ENCODE measurements at places on chromosomes 7 and 10. TPM values are rescaled to one million over a fixed set of nuclear protein-coding genes. Genes with fewer than 3 reads are reported as not detected.

TMUB1 gene
- 53.2 TPM for total RNA-seq

DYNC1I1 gene
- not detected for total RNA-seq

OR9A2 gene
- 0.37 TPM for total RNA-seq

CALHM3 gene
- not detected for total RNA-seq

SPAM1 gene
- total RNA-seq: not detected

TCAF2 gene
- 0.27 TPM for total RNA-seq

SHTN1 gene
- not detected for total RNA-seq

RBP3 gene
- total RNA-seq: not detected

MCM10 gene
- total RNA-seq: 87.8 TPM

TLL2 gene
- total RNA-seq: 0.97 TPM

PPRC1 gene
- total RNA-seq: 77.2 TPM

DNA sequence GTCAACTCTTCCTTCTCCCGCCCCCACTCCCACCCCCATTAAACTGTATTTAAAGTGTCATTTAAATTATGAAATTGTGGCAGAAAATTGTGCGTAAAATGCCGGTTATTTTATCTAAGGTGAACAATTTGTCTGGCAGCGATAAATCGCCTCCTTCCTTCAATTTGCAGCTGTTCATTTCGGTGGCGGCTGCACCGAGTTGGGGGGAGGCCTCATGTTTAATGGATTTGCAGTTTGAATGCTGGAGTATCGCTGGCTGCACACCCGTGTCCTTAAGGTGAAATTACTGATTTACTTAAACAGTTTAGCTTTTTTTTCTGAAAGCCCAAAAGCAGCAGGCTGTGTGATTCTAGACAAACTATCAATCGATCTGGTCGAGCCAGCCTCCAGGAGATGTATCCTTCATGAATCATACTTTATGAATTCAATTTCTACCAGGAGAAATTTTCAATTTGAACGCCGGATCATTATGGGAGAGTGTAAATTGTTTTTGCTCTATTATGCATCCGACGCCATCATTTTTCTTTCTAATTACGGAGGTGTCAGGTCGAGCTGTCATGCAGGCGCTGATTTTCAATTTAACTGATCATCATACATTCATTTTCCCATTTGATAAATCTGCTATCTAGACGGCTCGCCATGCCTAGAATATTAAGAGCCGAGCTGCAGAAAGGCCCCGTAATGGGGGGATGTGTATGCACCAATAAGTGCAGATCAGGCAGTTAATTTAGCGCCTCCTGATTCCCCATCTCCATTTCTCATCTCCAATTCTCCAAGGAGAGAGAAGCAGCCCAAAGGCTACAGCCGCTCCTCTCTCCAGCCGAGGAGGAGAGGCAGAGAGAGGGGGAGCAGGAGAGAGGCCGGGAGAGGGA is 6.5 kb downstream of the UNCX start:
- DNase-seq: no peak

GRCh38 chr10:105697290-105697780 is 1056.2 kb downstream of the SORCS3 start:
- no peak for DNase-seq

DNA sequence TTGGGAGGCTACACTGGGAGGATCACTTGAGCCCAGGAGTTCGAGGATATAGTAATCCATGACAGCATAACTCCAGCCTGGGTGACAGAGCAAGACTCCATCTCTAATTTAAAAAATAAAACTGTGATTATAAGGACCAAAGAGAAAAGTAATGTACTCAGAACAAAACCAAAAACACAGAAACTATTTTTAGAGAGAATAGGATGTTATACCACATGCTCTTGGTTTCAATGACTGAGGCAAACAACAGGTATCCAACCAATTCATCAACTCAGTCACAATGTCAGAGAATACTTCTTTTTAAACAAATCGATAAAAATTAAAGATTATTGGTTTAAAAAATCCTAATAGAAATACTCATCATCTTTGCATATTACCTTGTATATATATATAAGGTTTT is 186.7 kb downstream of the TPK1 start:
- no peak for DNase-seq

GRCh38 chr10:124704428-124705380 is 39.5 kb downstream of the FAM53B start:
- DNase-seq: peak; percentile 85

DNA sequence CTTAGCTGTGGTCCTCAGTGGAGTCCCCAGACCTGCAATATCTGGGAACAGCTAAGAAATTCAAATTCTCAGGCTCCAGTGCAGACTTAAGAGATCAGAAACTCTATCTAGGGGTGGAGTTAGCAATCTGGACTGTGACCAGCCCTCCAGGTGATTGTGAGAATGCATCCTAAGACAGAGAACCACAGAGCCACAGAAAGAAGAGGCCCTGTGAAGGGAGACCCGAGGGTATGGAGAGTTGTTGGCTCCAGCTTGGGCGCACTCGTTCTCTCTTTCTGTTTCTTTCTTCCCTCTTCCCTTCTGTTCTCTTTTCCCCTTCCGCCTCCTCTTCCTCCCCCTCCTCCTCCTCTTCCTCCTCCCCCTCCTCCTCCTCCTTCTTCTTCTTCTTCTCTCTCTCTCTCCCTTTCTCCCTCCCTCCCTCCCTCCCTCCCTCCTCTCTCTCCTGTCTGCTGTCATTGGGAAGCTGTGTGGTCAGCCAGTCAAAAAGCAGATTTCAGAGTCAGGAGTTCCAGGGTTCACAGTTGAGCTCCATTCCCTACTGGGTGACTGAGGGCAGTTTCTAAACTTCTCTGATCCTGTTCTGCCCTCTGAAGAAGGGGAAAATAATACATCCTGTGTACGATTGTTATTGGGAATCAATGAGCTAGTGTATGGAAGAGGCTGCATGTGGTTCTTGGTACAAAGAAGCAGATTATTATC is 62.1 kb upstream of the STEAP1B start:
- no peak for DNase-seq

- no peak for DNase-seq
Measured at GRCh38 chr7:35366167-35367155, 112.6 kb upstream of the TBX20 start.

- DNase-seq: no peak
Measured at GRCh38 chr10:30728766-30729165, 99.2 kb upstream of the LYZL2 start.

GRCh38 chr10:99770408-99771045 is 11.9 kb upstream of the ABCC2 start:
- no peak for DNase-seq

GRCh38 chr7:45387837-45388236 is 186.3 kb upstream of the ADCY1 start:
- DNase-seq: no peak

- DNase-seq: no peak
Measured at GRCh38 chr10:97713339-97713825, at the start of gene MARVELD1. Gene MARVELD1, plus strand, starts transcription at chr10:97713730. Its CDS starts 147 bp downstream, at chr10:97713877.

DNA sequence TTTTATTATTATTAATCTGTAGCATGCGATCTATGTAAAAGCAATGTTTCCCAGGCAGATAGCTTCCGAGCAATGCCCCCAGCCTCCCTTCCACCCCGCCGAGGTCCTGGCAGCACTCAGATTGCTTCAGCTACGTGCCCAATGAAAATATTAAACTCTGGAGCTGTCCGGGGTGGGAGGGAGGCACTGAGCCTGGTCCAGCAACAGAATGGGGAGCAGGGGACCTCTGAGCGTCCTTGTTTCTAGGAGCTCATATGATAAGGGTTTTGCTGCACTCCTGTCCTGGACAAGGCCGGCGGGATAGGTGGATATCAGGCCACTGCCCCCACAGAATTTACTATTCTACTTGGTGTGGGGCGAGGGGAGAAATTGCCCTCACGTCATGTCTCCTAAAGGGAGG is 44.5 kb upstream of the CDK1 start:
- DNase-seq: no peak

DNA sequence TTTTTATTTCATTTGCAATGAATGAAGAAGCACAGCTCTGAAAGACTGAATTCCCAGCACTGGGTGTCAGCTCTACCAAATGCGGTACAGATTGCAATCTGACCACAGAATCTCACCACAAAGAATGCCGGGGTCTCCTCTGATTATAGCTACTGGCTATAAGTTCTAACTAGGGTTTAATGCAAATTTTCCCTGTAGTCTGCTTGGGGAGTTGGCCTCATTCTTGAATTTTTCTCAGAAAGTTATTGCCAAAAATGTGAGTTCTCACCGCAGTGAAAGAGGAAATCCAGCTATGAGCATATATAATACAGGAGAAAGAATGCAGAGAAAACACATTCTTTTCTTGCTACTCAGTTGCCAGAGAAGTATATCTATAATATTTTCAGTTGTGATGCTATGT is 1255.7 kb upstream of the LRRTM3 start:
- DNase-seq: no peak

DNA sequence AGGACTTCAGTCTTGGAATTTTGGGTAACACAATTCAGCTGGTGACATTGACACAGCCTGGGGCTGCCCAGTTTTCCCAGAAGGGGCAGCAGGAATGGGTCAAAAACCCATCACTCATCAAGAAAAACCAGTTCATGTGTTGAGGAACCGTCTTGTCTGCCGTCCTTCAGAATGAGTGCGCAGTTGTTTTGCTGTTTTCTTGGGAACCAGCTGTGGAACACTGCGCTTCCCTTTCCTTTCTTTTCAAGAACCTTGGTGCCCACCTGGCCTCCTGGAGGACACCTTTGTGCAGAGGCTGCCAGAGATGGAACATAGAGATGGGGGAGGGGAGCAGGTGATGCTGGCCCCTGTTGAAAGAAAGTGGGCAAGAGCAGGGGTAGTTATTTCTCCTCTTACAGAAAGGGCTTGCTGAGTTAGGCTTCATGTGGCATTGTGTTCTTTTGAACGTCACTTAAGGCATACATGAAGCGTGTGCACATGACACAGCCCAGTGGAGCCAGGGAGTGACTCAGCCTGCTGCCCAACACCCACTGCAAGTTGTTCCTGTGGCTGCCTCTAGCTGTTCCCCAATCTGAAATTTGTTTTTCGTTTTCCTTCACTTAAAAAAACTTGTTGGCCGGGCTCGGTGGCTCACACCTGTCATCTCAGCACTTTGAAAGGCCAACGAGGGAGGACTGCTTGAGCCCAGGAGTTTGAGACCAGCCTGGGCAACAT is 87.4 kb upstream of the TNS3 start:
- DNase-seq: peak; percentile 91

- no peak for DNase-seq
Measured at GRCh38 chr10:62396864-62397263, 22.7 kb downstream of the ZNF365 start.

DNA sequence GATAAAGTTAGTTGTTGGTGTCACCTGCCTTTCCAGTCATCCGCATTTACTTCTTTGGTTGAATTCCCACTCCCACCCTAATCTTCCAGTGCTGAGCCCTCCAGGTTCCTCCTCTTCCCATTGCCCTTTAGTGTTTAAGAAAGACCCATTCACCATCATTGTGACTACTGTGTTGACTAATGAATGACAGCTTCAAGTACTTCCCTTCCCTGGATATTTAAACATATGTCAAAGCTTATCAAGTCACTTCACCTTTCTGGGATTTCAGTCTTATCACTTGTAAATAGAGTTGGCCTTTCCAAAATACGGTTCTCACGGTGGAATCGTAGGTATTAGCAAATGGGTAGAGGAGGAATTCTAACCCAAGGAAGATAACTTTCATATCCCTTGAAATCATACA is 201.6 kb upstream of the SVIL start:
- DNase-seq: no peak

DNA sequence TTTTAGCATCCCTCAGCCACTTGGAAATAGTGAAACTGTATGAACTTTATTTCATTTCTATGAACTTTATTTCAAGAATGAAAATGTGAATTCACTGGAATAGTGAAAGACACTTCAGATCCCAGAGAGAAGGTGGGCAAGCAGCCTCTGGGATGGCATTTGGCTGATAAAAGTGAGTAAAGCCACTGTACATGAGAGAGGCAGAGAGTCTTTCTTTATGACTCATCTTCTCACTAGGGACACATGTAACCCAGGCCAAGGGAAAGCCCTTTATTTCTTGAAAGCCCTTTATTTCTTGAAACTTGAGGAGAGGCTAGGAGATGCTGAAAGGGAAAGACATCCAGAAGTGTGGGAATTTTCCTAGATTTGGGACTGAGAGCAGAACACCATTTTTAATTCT is 148.9 kb upstream of the SMIM30 start:
- no peak for DNase-seq

DNA sequence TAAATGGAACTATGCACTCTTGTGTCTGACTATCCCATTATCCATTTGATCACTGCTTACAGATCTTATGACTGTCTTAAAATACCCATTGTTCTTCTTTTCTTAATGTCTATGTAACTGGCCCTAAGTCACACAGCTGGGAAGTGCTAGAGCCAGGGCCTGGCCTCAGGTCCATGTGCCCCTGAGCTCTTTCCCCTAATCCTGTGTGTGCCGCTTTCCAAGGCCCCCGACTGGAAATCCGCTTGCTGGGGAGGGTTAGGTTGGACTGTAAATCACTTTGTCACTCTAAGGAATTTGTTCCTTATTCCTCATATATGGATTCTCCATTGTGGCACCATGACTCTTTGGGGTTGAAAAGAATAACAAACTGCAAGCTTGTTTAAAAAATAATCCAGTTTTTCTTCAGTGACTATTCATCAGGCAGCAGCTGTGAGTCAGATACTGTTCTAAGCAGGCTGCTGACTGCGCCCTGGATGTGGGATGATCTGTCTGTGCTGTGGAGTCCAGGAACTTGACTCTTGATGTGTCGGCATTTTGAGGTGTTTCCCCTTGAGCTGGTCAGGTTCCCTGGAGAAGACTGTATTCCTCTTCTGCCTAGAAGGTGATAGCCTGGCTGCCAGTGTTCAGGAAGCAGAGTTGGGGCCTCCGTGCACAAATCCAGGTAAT is 236.3 kb downstream of the SDK1 start:
- no peak for DNase-seq

GRCh38 chr7:125573126-125573525 is 643.5 kb upstream of the POT1 start:
- DNase-seq: no peak

DNA sequence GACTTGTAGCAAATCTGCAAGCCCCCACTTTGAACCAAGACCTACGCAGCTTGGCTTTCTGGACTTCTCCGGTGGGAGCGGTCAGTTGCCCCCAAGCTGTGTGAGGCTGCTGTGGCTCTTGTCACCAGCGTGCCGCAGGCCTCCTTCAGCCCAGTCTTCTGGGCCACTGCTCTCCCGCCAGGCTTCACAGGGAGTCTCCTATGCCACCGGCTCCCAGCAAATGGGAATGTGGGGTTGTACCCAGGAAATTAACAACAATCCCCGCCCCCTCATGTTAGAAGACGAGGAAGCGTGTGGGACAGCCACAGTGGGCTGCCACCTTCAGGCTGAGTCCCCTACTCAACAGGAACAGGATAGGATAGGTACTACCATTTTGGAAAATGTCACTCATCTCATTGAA is 4.2 kb downstream of the WDR86 start:
- no peak for DNase-seq

- DNase-seq: no peak
Measured at GRCh38 chr10:105140600-105140999, 499.5 kb downstream of the SORCS3 start.
